AG10803 (cell line): ENCODE measurements at places on chromosomes 16 and 17.

GRCh38 chr16:17334096-17334495 is 136.7 kb downstream of the XYLT1 start:
- peak; percentile 85 for DNase-seq

DNA sequence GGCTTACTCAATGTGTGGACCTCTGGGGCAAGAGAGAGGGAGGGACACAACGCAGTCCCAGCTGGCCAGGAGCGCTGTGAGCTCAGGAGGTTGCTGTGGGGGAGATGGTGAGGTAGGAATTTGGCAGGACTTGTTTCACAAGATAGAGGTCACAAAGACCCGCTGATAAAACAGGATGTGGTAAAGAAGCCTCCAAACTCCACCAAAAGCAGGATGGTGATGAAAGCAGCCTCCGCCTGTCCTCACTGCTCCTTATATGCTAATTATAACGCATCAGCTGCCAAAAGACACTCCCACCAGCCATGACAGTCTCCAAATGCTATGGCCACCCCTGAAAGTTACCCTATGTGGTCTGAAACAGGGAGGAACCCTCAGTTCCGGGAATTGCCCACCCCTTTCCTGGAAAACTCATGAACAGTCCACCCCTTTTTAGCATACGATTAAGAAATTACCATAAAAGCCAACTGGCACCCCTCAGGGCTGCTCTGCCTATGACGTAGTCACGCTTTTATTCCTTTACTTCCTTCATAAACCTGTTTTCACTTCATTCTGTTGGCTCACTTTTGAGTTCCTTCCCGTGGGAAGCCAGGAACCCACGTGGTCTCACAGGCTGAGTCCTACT is 5.3 kb upstream of the EIF4A3 start:
- DNase-seq, result peak; percentile 45

DNA sequence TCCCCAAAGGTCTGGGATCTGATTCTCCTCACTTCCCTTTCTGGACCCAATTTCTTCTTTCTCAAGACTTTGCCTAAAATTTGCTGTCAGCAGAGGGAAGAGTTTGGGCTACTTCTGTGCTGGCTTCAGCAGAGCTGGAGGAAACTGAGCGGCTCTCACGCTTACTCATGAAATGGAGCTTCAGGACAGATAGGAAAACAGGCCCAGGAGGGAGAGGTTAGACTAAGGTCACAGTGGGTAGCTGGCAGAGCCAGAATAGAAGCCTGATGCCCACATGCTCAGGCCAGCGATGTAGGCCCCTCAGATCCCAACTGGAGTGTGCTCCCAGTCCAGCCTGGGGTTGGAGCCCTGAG is 593 bp downstream of the SLC38A7 start:
- peak; percentile 32 for DNase-seq

GRCh38 chr17:15912416-15912955 is 32.4 kb upstream of the ADORA2B start:
- no peak for DNase-seq

DNA sequence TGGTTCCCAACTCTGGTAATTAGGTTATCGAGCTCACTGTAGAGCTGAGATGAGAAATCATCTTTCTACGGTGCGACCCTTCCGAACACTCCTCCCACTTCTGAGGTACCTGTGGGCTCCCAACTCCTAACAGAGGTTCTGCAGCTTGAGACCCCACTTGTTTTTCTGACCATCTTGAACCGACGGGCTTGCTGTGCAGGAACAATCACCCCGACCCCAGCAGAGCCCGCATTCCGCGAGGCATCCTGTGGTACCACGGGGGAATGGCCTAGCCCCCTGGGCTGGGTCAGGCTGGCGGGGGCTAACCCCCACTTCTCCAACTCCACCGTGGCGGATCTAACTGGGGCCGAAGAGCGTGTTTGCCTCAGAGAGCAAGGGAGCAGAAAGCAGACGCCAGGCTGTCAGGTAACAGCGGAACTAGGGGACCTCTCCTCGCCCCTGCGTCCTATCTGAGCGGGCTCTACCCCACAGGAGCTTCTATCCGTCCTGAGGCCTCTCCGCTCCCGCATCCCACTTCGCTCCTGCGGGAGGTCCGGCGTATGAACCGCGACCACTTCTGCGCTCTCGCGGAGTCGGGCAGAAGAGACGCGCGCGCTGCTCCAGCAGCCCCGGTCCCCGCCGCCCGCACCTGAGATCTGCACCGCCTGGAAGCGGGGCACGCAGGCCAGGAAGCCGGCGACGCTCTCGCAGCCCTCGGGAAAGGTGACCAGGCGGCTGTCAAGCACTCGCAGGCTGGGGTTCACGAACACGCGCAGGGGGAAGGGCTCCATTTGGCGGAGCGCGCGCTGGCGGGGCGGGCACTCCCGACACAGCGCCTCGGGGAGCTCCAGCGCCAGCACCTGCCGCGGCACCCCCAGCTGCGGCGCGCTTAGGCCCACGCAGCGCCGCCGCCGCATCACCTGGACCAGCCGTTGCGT is 761 bp downstream of the PDF start:
- DNase-seq, result no peak

GRCh38 chr16:64489449-64489848 is 632.4 kb downstream of the CDH11 start:
- DNase-seq, result no peak

- DNase-seq, result no peak
These were observed 19.1 kb downstream of the TRARG1 start for GRCh38 chr17:1298606-1299005.

DNA sequence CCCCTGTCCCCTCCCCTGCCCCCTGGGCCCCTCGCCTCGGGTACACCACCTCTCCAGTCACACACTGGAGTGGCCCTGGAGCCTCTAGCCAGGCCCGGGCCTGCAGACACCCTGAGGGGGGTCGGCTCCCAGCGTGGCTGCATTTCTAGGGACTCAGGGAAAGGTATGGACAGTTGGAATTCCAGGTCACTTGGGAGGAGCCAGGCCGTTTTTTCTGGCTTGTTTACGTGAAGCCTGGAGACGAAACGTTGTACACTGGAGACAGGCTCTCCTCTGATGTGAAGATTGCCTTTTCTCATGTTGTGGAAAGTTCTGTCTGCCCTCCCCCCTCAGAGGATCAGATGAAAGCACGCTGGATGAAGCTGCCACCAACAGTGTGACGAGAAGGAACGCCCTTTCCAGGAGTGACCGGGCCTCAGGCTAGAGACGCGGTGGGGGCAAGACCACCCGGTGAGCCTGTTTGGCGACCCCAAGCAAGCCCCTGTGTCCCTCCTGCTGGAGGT is 4.0 kb upstream of the PPP1R27 start:
- no peak for DNase-seq

DNA sequence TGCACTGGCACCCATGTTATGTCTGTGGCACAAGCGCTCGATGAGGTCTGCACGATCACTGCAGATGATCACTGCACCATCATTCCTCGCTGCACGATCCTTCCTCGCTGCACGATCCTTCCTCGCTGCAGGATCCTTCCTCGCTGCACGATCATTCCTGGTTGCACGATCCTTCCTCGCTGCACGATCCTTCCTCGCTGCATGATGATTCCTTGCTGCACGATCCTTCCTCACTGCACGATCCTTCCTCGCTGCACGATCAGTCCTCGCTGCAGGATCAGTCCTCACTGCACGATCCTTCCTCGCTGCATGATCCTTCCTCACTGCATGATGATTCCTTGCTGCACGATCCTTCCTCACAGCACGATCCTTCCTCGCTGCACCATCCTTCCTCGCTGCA is 29.3 kb downstream of the METRNL start:
- DNase-seq, result no peak

- DNase-seq, result peak; percentile 97
These were observed 13.2 kb downstream of the IL4R start for GRCh38 chr16:27326738-27327585.

DNA sequence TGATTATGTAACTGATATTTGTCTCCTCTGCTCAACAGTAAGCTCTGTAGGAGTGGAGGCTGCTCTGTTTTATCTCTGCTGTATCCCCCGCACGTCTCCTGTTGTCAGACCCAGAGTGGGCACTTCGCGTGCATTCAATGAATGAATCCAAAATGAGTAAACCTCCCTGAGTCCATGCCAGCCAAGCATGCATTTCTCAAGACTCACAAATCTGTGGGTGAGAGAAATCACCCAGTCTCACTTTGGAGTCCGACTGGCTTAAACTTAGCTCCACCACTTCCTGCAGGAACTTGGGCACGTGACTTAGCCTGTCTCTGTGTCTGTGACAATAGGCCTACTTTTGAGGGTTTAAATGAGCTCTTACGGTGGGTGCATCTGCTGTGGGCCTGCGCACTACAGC is 3.7 kb downstream of the PNPO start:
- peak; percentile 25 for DNase-seq

DNA sequence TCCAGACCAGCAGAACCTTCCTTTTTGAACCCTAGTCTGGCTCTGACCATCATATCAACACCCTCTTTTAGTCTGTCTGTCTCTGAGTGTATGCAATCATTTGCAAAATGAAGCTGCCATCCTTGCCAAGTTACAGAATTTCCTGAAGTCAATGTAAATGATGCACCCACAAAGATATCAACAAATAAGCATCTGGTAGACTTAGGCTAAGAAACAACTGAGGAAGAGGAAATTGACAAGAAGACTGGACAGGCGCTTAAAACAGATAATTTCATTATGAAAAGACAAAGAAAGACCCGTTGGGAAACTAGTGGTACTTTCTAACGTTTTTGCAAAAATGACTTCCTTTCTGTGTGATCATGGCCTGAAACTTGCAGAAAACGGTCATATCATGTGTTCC is 24.7 kb upstream of the CIITA start:
- no peak for DNase-seq

GRCh38 chr16:24986512-24987303 is 28.5 kb downstream of the ARHGAP17 start:
- peak; percentile 86 for DNase-seq

DNA sequence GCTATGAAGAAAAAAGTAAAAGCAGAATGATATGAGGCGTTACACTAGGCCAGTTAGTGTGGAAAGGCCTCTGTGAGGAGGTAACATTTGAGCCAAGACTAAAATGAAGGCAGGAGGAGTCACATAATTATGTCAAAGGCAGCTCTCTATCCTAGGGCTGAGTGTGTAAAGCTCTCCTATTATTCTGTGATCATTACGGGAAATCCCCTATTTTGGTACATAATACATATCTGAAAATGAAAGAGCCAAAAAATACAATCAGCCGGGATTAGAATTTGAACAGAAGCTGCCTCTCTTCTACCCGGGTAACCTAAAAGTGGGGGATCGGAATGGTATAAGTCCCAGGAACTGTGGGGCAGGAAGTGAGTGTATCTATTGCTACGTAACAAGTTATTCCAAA is 27.1 kb downstream of the HEATR3 start:
- DNase-seq, result no peak

GRCh38 chr17:17300624-17301568 is 2.3 kb upstream of the NT5M start:
- peak; percentile 45 for DNase-seq

DNA sequence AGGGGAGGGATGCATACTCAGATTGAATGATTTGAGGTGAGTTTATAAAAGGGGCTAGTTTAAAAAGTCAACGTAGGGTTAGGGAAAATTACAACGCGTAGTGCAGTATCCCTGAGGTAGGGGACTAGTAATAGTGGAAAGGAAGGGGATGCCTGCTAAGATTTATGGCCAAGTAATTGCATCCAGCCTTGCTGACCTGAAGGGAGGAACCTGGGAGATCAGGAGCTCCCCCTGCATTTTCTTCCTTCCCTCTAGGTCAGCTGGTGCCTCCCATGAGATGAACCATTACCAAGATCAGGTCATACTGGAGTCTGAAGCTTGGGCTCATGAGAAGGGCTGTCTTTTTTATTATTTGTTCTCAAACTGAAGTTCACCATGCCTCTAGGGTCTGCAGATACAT is 606.6 kb downstream of the TMEM114 start:
- DNase-seq, result no peak

GRCh38 chr16:89346869-89347268 is 129.4 kb downstream of the ZNF778 start:
- DNase-seq, result no peak

GRCh38 chr16:24493821-24494220 is 45.5 kb upstream of the RBBP6 start:
- DNase-seq, result no peak

DNA sequence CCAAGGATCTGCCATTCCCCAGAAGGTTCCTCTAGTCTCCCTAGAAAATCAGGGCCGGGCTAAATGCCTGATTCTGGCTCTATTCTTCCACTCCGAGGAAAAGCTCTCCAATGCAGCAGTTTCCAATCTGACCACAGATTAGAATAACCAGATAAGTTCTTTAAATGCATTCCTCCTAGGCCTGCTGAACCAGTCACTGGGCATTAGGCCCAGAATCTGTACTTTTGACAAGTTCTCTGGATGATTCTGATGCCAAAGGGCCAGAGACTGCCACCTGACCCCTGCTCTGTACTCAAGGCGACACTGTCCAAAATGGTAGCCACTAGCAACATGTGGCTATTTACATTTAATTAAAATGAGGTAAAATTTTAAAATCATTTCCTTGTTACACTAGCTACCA is 22.3 kb downstream of the MAP3K14 start:
- peak; percentile 88 for DNase-seq

DNA sequence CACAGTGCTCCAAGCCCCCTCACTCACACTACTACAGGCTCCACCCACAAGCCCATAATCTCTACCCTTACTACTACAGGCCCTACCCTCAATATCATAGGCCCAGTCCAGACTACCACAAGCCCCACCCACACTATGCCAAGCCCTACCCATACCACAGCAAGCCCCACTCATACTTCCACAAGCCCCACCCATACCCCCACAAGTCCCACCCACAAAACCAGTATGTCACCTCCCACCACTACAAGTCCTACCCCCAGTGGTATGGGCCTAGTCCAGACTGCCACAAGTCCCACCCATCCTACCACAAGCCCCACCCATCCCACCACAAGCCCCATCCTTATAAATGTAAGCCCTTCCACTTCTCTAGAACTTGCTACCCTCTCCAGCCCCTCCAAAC is 13.8 kb downstream of the RIPOR1 start:
- DNase-seq, result peak; percentile 81

DNA sequence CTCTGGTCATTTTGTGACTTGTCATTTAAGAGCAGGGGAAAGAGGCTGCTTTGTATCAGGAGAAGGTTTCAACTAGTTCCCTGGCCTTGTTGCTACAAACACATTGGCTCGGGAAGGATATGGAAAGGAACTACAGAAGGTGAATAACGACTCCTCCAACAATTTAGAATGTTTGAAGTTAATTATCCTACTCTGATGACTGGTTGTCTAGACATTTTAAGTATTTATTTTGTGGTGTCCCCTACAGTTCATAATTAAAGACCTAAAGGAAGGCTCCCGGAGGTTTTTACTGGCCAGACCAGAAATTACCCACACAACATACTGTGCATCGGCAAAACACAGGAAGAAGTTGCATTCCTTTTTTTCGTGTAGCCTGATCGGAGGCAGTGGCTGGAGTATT is 515.8 kb upstream of the SALL1 start:
- peak; percentile 54 for DNase-seq
